HFFc6 (cell line): ENCODE measurements at places on chromosomes 3 and 15. TPM values are rescaled to one million over a fixed set of nuclear protein-coding genes. Genes with fewer than 3 reads are reported as not detected.

The IL12A gene
- total RNA-seq, result 1.9 to 3.6 TPM (median 2.1 TPM) in 3 replicates

The WDR5B gene
- total RNA-seq, result 5.4 to 6.5 TPM (median 5.8 TPM) in 3 replicates

The EIF4E3 gene
- total RNA-seq, result 0.97 and 1.1 TPM in 2 replicates

The ADAMTS9 gene
- 0.10 to 0.30 TPM (median 0.10 TPM) in 3 replicates for total RNA-seq

The CADPS gene
- total RNA-seq, result not detected in 3 replicates

The IVD gene
- total RNA-seq, result 50.7 to 75.4 TPM (median 64.0 TPM) in 3 replicates

The IL17RE gene
- 0.37 to 0.92 TPM (median 0.59 TPM) in 3 replicates for total RNA-seq
